Activated T-helper 1 cell treated with Interleukin-2 at 50 U/mL for 16 hours (primary cell): ENCODE measurements at places on chromosomes 6 and 20.

DNA sequence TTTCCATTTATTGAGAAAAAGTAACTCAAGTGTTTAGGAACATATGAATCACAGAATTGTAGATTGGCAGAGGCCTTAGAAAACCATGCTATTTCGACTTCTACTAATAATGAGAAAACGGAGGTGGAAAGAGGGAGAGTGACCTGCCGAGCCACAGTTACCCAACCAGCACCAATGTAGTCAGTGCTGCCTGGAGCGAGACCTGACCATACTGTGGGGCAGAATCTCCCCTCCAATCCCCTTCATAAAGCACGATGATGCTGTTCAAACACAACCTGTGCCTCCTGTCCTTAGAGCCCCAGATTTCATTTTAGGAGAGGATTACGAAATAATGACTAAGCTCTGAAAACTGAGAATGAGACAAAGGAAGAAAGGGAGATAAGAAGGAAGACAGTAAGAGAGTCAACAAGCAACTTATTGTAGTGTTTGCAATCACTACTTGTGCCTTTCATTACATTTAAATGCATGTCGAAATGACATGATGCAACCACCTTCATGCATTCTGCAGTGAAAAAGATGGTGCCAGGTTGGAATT is 70.6 kb downstream of the ATXN1 start:
- DNase-seq, result no peak

DNA sequence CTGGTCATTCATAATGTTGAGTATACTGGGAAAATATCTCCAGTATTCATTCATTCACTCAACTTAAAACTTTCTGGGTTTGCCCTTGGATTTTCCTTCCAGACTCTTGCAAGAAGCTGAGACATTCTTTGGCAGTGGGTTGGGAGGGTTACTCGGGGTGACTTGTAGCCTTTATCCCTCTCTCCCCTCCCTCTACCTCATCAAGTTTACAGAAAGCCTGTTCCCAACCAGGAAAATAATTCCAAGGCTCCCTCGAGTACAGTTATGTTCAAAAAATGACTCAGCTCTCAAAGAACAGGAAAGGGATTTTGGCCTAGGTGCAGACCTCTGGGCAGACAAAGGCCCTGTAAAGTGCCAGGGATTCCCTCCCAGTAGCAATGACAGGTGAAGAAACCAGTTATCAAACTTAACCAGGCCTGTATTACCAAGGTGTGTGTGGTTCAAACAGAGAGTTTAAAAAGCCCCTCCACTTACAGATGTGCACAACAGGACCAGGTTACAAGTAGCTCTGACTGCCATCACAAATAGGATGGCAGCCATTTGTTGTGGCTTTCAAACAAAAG is 22.2 kb downstream of the FKBP1A start:
- DNase-seq, result no peak

DNA sequence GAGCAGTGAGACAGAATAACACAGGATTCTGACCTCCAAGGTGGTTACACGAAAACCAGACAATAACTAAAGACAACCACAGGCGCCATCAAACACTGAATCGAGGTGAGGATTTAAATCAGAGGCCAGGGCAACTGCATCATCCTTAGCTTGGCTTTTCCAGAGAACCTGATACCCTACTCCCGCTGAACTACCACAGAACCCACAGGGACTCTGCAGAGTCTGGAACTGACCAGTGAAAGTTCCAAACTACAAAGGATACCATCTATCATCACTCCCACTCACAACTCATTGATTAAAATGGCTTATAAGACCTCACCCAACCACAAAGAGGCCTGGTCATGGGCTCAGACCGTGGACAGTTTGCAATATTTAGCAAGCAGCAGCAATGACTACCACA is 85.0 kb downstream of the BFSP1 start:
- DNase-seq, result no peak

DNA sequence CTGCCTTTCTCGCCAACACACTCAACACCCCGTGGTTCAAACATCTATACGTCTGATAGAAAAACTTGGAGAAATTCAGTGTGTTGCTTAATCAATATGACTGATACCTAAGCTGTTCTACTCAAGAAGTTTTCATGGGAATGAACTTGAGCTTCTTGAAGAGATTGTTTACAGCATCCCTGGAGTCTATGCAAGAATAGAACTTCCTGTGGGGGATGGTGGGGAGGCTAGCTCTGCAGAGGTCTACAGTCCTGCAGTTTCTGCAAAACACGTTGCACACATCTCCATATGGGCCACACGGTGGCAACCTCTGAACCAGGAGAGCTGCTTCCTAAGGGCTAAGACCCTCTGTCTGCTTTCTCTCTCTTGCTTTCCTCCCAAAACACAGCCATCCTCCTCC is 32.7 kb upstream of the FANCE start:
- DNase-seq, result no peak

DNA sequence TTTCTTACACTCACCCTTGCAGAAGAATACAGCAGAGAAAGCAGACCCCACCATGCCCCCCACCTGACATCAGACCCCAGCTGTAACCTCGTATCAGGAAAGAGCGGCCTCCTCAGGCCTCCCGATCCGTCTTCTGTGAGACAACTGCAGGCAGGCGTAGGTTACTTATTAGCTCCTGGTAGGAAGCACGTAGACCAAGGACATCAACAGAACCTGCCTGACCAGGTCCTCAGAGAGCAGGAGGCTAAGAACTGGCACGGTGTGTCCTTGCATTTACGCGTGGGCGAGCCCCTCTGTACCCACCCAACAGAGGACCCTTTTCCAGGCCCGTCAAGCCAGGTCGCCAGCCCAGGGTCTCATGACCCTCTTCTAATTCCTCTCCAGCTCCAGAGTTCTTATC is 51.0 kb downstream of the ABHD12 start:
- no peak for DNase-seq

DNA sequence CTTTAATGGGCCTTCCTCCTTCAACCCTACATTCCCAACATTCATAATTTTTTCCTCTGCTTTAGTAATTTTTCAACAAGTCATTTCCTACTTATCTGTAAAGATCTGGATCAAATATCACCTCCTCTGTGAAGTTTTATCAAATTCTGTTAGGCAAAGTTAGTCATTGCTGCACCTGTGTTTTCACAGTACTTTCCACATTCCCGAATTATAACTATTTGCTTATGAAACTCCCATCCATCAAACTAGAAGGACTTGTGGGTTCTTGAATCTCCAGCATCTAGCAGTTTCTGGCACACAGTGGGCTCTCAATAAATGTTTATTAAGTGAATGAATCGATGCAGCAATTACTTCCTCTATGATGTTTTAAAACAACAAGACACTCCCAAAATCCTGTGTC is 257.6 kb downstream of the HDGFL1 start:
- no peak for DNase-seq

DNA sequence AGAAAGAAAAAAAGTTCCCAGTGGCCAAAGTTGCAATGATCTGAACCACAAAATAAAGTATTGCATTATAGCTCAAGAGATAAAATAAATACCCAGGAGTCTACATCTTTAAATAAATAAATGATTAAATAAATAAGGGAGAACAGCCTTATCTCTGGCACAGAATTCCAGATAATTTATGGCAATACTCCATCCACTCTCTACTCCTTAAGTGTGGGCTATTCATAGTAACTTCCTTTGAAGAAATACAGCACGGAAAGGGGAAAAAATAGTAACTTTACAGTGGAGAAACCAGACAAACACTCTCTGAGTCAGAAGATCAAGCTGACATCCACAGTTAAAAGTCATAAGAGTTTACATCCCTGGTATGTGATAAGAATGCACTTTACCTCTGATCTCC is 11.6 kb downstream of the AURKA start:
- DNase-seq, result no peak

DNA sequence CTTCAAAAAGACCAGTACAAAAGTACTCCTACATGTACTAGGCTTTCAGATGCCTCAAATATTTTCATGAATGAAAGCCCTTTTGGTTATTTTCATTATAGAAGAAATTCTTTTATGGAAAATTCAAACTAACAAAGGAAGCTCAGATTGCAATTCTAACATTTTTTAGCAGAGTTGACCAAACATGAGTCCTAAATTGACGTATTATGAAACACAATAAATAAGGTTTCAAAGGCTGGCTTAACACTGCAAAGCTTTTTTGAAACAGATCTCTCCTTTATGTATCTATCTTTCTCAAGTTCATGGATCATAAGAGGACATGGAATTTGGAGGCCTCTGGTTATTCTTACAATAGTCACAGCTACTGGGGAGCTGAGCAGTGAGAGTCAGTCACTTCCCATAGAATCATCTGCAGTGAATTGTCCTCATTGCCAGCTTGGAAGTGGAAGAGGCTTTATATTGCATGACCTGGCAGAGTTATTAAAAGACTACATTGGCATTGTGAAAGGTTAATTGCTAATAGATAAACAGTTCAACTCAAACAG is 38.4 kb upstream of the FBXL4 start:
- DNase-seq, result no peak

GRCh38 chr6:6497541-6497940 is 91.0 kb upstream of the LY86 start:
- no peak for DNase-seq

DNA sequence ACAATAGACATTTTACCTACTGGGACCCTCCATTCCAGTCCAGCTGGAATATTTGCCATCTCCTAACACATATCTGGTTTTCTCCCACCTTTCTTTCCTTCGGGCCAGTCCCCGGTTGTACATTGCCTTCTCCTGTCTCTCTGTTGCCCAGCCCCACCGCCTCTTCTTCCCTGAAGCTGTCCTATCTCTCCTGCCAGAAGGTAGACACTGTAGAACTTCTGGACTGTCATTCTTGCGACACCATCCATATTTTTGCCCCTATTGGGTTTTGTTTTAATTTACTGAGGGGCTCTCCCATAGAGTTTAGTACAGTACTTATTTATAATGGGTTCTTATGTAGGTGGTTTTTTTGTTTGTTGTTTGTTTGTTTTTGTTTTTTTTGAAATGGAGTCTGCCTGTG is 4.9 kb downstream of the PTK7 start:
- DNase-seq, result no peak

GRCh38 chr6:6851059-6851948 is 256.5 kb upstream of the RREB1 start:
- DNase-seq, result no peak

- no peak for DNase-seq
These were observed 2.4 kb upstream of the EIF6 start for GRCh38 chr20:35286899-35287508.

DNA sequence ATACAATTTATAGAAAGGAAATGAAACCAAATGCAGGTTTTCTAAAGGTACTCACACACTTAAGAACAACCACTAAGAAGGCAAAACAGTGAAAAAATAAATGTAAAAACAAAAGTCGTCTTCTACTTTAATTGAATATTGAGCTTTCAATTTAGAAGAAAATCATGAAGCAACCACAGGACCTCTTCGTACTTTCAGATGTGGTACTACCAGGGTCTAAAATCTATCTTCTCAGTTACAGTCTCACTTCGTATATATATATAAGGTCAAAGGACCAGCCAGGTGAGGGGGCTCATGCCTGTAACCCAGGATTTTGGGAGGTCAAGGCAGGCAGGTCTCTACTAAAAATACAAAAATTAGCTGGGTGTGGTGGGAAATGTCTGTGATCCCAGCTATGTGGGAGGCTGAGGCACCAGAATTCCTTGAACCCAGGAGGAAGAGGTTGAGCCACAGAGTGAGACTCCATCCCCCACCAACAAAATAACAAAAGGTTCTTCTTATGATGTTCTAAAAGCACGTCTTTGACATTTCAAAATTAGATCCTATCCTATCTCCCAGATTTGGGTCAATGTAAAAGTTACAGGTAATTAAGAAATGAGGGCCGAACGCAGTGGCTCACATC is 12.5 kb downstream of the ROMO1 start:
- no peak for DNase-seq

DNA sequence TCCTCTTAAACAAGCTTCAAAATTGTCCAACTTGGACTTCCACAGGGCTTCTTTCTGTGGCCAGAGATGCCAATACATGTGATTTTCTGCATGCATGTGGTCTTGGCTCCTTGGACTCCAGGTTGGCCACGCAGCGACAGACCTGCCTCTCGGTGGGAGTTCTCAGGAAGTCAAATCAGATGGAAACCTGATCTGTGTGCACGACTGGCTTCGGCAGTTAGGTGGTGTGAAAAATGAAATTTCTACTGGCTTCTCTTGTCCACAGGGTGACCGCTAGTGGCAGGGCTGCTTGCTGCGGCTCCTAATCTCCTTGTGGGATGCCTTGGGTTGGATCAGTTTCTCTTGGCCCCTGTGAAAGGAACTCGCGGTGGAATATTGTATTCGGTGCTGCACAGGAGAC is 57.3 kb downstream of the PHACTR3 start:
- no peak for DNase-seq

GRCh38 chr6:107361753-107362604 is 97.4 kb downstream of the PDSS2 start:
- no peak for DNase-seq

DNA sequence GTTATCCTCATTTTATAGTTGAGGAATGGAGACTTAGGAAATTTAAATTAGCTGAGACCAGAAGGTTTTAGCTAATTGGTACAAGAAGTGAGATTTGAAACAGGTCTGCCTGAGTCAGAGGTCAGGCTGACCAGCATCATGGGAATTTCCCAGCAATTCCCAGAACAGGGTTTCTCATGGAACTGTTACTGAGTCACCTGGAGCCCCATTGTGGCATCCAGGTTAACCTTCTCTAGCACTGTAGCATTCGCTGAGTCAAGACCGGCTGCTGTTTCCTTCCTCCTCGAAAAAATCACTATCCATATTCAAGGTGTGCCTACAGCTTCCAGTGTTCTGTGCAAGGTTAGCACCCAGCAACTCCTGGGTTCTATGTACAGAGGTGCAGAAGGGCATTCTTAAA is 238.0 kb upstream of the MAN1A1 start:
- no peak for DNase-seq

DNA sequence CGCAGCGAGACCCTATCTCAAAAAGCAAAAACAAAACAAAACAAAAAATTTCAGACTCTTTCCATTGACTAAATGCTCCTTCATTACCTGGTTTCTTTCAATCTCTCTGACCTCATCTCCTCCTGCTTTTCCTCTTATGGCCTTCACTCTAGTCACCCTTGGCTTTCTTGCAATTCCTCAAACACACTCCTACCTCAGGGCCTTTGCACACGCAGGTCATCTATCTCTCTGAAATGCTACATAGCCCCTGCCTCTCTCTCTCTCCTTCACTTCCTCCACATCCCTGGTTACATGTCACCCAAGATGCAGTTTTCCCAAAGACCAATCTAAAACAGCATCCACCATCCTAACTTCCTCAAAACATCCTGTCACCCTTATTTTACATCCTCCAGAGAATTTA is 96.8 kb downstream of the PREX1 start:
- DNase-seq, result no peak

GRCh38 chr20:460180-460579 is 2.2 kb downstream of the TBC1D20 start:
- DNase-seq, result no peak

DNA sequence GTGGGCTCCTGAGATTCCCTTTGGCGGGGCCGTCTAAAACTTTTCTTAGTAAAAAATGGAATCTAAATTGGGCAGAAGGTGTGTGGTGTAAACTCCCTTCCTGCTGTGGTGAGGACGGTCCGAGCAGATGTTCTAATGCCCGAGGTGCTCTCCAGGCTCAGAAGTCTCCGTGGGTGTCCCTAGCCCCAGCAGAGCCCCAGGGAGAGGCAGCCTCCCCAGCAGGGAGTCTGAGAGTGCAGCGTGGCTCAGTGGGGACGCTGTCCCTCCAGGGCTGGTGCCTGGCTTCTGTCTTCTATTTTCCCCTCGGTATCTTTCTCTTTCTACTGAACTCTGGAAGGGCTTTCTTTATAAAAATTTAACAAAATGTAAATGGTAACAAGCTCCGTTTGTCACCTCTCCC is 208.2 kb downstream of the SMOC2 start:
- no peak for DNase-seq
